CD4-positive, alpha-beta T cell treated with Interleukin-17A for 4 hours (primary cell): ENCODE measurements at places on chromosomes 16 and 17.

DNA sequence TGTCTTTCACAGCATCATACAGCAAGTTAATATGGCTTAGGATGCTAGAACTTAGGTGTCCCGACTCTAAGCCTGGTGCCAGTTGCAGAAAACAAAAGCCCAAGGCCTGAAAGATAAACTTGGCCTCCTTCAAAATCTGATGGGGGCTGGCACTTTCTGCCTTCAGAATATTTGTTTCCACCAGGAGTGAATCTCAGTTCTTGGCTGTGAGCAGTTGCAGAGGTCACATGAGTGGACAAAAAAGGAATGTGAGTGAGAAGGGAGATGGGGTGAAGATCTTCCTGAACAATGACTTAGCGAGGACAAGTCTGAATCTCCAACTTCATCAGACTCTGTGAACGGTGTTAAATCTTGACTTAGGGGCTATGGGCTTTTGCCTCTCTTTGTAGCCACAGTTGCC, 46.6 kb downstream of the HOXB1 start:
- no peak for DNase-seq

- DNase-seq = no peak
Observed at GRCh38 chr17:7674934-7675333, 12.4 kb downstream of the TP53 start.

- DNase-seq = peak; percentile 19
Observed at GRCh38 chr16:87821376-87822107, 47.8 kb downstream of the SLC7A5 start.

DNA sequence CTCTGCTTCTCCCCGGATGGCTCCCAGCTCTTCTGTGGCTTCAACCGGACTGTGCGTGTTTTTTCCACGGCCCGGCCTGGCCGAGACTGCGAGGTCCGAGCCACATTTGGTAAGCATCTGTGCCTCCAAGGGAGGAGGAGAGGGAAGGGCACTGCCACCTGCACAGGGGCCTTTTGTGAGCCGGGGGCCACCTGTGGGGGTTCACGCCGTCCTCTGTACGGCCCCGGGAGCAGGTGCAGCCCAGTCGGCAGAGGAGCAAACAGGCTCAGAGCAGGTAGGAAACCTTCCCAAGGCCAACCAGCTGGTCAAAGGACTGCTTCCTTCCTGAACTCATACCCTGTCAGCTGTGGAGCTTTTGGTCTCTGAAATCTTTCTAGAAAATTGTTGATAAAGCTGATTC, 3.3 kb upstream of the EFNB3 start:
- DNase-seq = no peak

GRCh38 chr16:80065541-80065940, 465.0 kb upstream of the MAF start:
- no peak for DNase-seq

DNA sequence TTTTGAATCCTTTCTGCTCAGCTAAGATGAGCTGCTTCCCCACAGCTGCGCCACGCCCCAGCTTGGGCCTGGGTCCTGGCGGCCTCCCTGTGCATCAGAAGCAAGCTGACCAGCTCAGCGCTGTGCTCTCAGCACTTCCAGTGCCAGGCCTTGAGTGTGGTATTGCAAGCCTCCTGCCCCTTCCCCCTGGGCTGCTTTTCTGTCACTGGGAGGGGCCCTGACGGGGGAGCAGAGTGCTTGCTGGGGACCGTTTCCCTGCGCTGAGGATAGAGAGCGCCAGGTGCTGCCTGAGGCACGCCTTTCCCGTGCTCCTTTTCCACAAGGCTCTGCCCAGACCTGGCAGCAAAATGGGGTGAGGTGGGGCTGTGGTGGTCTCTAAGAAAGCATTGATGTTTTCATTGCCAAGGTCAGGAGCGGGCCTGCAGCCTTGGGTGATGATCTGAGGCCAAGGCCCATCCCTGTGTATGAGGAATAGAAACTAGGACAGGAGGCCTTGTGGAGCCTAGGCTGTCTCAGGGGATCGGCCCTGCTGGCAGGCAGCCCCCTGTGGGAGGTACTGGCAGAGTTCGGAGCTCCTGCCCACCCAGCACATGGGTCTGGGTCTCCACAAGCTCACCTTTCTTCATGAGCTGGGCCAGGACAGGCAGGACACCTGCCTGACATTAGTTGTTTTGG, 29.7 kb downstream of the POLR3E start:
- DNase-seq = no peak

DNA sequence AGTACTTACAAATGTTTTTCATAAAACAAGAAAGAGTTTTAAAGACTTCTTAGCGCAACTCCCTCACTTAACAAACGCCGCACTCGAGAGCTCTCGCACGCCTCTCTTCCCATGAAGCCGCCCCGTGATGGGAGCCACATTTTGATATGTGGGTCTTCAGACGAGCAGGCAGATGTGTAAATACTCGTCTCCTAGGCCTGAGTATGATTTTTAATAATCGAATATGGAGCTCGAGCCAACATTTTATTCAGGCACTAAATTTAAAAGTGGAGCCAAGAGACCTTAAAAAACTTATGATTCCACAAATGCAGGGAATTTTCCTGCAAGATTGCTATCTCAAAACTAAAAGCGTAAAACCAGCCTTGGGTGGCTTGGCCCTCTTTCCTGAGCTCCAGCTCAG, 55.4 kb downstream of the IRX6 start:
- no peak for DNase-seq

- no peak for DNase-seq
Observed at GRCh38 chr17:65290616-65291015, 153.4 kb downstream of the RGS9 start.

- DNase-seq = peak; percentile 65
Observed at GRCh38 chr16:30775392-30776188, 11.4 kb downstream of the ZNF629 start.

DNA sequence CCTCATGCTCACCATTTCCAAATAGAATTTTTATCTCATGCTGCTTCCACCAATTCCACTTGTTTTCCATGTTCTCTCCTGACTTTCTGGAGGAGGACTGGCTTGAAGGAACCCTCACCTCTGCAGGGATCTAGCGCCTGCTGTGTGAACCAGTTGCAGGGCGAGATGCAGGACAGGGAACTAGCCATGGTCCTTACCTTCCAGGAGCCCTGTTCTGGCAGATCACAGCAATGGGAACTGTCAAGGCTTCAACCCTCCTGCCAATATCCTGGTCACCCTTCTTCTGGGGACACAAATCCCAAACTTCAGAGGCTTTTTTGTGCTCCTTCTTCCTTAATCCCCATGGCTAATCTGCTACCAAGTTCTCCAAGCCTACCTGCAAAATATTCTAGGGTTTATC, 60.4 kb upstream of the MMP2 start:
- no peak for DNase-seq

- peak; percentile 63 for DNase-seq
Observed at GRCh38 chr17:8894673-8895578, 27.5 kb upstream of the PIK3R6 start.

GRCh38 chr16:75389096-75389690, 44.1 kb downstream of the CFDP1 start:
- no peak for DNase-seq

DNA sequence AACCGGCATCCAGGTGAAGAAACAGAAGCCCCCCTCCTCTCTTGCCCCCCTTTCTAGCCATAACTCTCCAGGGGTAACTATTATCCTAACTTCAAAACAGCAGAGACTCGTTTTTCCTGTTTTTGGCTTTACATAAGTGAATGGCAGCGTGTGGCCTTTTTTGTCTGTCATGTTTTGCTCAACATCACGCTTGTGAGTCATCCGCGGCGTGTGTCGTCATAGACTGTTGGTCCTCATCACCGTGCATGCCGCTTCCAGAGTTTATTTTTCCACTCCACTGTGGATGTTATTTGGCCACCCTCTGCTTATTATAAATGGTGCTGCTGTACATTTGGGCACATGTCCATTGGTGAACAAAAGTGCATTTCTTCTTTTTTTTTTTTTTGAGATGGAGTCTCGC, 52.6 kb downstream of the ERN1 start:
- no peak for DNase-seq

DNA sequence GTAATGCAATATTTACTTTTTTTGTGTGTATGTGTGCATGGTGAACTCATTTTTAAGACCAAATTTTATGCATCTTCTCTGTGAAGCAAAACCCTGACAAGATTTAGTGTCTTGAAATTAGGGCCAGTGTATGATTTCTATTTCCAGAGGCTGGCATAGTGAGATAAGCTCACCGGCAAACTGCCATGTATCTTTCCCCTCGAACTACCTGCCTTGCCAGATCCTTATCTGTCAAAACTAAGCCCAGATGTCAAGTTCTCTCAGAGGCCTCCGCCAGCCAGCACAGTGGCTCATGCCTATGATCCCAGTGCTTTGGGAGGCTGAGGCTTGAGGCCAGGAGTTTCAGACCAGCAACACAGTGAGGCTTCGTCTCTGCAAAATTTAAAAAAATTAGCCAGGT, 10.0 kb downstream of the USP32 start:
- no peak for DNase-seq

DNA sequence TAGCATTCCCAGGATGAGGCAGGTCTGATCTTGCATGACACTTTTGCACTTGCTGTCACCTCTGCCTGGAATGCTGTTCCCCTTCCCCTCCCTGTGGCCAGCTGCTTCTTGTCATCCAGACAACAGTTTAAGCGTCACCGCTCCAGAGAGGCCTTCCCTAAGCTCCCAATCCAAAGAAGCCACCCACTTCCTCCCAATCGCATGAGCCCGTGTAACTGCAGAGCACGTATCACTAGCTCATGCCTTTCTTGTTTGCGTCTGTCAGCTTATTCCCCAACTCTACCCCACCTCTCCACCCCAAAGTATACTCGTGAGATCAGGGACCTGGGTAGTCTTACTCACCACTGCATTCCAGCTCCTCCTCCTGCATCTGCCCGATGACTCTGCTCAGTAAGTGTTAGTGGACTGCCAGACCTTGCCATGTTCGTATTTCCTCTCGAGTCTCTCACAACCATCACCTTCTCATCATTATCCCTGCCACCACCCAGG, 92.8 kb downstream of the GAS7 start:
- DNase-seq = no peak

GRCh38 chr16:51326131-51326856, 175.2 kb upstream of the SALL1 start:
- no peak for DNase-seq

- peak; percentile 83 for DNase-seq
Observed at GRCh38 chr16:87344931-87345631, 27.9 kb upstream of the C16orf95 start.

DNA sequence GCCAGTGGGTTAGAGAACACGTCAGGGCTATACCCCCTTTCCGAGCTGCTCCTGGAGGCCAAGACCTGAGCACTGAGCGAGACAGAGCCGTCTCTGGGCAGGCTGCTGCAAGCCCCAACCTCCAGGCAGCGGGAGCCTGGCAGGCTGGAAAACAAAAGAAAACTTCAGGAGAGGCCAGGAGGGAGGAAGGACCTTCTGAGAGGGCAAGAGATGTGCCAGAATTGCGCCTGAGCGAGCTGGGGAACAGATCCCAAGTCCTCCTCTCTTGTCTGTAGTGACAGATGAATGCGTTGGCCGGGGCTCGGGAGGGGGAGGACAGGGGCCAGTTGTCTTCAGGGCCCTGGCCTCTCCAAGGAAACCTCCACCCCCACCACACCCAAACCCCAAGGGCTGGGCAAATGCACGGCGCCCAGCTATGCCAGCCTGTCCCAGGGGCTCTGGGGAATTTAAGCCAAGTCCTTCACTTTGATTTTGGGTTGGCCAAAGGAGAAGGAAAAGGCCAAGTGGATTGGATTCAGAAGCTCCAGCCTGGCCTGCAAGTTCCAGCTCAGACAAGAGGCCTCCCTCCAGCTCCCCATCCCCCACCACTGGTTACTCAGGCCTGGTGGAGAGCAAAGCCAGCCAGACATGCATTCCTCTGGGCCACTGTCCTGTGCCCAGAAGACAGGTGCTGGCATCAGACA, 18.1 kb downstream of the SDK2 start:
- no peak for DNase-seq

DNA sequence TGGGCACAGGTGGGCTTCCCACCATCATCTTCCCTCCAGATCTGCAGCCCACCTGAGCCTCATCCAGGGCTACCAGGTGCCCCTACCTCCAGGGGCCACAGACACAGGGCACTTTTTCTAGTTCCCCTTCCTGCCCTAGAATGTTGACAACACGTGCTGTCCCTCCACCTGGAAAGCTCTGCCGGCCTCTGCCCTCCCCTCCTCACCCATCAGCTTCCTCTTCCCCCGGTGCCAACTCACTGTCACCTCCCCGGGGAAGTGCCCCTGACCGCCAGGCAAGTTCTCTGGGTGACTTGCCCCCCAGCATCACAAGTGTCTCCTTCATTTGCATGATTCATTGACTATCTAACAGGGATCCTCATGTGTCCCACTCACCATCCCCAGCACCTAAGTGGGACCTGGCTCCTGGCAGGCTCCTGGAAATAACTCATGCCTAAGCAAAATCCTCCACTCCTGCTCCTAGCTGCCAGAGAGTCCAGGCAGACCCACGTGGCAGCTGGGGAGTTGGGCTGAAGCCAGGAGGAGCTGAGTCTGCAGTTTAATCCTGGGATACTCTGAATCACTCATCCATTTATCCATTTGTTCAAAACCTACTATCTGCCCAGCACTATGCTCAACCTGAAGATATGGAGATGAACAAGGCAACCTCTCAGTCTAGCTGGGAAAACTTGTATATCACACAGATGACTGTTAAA, 304.4 kb downstream of the FOXL1 start:
- no peak for DNase-seq

DNA sequence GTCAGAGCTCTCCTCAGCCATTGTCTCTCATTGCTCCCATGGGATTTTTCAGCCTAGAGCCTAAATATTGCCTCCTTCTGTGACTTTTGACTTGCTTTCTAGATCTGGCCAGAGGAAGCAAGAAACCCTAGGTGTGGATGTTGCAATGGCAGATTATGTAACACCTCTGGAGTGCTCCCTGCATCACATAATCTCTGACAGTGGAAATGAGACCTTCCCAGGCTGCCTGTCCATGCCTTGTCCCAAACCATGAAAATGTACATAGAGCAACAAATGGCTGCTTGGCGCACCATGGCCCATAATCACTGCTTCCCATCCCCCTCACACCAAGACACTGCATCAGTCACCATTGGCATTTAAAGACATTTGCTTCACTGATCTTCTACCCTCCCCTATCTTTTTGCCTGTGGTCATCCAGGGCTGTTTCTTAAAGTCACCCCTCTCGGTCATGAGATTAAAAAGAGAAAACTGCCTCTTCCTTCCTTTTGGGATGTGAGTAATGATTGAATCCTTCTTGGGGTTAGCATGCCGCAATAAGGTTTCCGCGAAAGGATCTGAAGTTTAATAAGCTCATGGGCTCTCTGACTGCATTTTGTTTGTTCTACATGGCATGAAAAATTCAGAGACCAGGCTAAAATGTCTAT, 34.2 kb upstream of the CCL2 start:
- DNase-seq = no peak

- no peak for DNase-seq
Observed at GRCh38 chr17:2782055-2782454, 14.2 kb upstream of the RAP1GAP2 start.

- no peak for DNase-seq
Observed at GRCh38 chr17:76869496-76870376, 1.5 kb downstream of the MGAT5B start.

GRCh38 chr16:84294531-84295142, at the start of gene WFDC1:
Gene WFDC1, plus strand, starts transcription at chr16:84294878. Its CDS starts 94 bp downstream, at chr16:84294972.
- DNase-seq = no peak
